Cardiac septum (tissue), 1 donor: ENCODE measurements at places on chromosomes 7 and 10. TPM values are rescaled to one million over a fixed set of nuclear protein-coding genes. Genes with fewer than 3 reads are reported as not detected.

HOXA7 gene
- total RNA-seq, result not detected

GRCh38 chr10:123515661-123516060, 150.5 kb upstream of the GPR26 start:
- peak; percentile 55 for DNase-seq

DNA sequence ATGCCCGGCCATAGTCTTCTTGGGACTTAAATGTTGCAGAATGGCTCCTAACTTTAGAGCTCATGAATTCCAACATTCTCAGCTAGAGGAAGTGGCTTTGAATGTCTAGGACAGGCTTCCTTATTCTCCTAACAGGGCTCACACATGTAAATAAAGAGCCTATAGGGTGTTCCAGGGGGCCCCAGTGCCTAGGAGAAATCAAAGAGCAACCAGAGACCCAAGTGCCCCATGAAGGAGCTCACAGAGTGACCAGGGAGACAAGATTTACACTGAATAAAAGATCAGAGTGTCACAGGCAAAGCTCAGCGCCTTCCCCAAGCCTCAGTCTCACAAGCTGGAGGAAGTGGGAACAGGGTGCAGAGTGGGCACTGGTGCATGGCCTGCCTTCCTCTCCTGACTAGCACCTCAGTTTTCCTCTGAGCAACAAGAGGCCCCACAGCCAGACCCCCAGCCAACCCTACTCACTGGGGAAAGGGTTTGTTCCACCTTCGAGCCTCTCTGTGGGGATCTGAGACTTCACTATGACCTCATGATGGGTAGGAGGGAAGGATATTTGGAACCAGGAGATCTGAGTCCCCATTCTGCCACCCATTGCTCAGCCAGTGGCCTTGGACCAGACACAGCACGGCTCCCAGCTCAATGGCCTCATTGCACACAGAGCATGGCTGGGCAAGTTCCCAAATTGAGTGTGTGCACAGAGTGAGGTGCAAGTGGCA, 16.0 kb downstream of the TMEM273 start:
- no peak for DNase-seq

- DNase-seq, result peak; percentile 80
Observed at GRCh38 chr10:4344492-4344994, 481.5 kb upstream of the AKR1E2 start.

GRCh38 chr10:44186150-44186549, 198.7 kb downstream of the CXCL12 start:
- DNase-seq, result no peak
